Ureter (tissue), 1 donor: ENCODE measurements at places on chromosomes 2 and 18. TPM values are rescaled to one million over a fixed set of nuclear protein-coding genes. Genes with fewer than 3 reads are reported as not detected.

The DAPL1 gene
- 13.0 TPM for total RNA-seq

DNA sequence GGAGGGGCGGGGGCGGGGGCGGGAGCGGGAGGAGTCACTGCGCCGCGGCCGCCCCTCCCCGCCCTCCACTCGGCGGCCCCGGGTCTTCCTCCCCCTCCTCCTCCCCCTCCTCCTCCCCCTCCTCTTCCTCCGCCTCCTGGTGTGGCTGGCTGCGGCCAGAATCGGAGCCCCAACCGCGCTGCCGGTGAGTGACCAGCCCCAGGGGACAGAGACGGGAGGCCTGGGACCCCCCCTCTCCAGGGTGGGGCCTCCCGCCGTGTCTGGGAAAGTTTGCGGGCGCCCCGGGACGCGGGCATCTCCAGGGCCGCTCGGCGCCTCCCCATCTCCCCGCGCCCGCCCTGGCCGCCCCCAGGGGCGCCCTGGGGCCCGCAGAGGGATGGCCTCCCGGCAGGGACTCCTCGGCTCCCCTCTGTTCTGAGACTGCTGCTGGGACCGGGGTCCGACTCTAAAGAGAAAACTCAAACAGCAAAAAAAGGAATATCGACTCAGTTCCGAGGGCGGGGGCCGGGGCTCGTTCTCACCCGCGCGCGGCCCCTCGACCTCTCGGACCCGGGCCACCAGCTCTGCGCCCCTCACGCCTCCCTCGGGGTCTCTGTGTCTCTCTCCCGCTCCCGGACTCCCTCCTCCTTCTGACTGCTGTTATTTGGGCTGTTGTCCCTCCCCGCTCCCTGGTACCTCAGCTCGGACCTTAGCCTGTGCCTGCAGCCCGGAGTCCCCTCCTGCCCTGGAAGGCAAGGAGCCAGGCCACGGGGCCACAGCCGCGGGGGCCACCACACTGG is at the start of gene STON1:
TSS of gene STON1 (plus strand) at position 122 of the 779 bp plus-strand sequence. CDS start 50,480 bp downstream, outside the sequence.
- peak; percentile 63 for DNase-seq

DNA sequence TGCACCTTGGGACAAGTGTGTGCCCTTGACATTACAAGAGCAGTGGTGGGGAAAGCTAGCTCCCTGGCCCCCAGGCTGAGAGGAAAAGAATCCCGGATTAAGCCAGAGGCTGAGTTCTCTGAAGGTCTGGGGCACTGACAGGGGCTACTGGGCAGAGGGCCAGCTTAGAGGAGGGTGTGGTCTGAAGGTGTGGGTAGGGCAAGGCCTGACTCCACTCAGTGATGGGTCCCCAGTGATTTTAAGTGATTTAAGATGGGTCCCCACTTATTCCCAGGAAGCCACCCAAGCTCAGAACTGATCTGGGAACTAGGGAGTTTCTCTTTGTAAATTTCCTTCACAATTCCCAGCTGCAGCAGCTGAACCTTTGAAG is 8.8 kb downstream of the TMEM37 start:
- DNase-seq, result no peak

GRCh38 chr2:69918401-69918800 is 3.5 kb downstream of the MXD1 start:
- no peak for DNase-seq

- DNase-seq, result no peak
Measured at GRCh38 chr2:197268786-197269584, 41.6 kb downstream of the ANKRD44 start.

DNA sequence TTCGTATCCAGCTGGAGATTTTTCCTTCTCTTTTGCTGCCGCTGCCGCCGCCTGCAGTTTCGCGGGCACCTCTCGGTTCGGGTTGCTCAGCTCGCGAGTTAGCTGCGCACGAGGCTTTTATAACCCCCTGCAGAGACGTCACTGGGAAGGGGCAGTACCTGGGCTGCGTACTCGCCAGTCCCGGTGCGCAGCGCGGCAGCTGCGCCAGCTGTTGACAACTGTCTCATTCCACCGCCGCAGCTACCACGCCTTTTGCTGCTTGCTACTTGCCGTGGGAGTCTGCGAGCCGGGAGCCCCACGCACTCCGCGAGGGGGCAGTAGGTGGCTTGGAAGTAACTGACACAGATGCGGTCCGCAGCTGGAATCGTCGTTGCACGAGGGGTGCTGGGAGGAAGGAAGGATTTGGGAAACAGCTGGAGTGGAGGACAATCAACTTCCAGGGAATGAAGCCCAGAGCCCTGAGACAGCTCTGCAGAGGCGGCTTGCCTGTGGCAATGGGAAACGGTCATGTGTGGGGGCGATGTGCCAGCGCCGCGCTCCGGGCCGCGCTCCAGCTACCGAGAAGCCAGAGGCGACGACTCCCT is at the start of gene TACR1:
TSS of gene TACR1 (minus strand) at position 93 of the 584 bp plus-strand sequence. CDS start 586 bp downstream, outside the sequence.
- peak; percentile 67 for DNase-seq

DNA sequence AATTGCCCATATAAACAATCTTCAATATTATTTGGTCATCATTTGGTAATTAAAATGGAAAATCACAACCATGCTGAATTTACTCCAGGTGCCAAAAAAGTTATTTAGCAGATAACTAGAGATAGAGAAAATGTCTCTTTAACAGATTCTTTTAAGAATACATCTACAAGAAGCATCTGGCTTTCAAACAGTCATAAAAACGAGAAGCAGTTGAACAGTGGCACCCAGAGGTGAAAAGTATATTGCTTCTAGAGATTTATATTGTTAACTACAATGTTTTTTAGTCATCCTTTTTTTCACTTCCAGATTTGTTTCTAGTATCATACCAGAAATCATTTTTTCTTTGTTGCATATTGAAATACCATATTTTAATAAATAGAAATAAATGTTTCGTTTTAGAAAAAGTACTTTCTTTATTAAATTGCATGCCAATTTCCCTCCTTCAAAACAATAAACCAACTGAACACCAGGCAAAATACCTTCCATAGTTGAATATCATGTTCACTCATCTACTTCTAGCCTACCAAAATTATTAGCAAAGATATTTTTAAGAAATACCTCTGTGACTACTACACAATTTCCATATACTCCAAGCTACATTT is 65.4 kb upstream of the HNRNPA3 start:
- no peak for DNase-seq
